ENCODE measurements at places on chromosomes 7 and 10. TPM values are rescaled to one million over a fixed set of nuclear protein-coding genes. Genes with fewer than 3 reads are reported as not detected.

The GTF2IRD1 gene
- 26.8 TPM for total RNA-seq

The FAM25C gene
- total RNA-seq = 113 TPM

The MDH2 gene
- 116 TPM for total RNA-seq

The DGKB gene
- 0.17 TPM for total RNA-seq

The EIF5AL1 gene
- total RNA-seq = 0.23 TPM

The ITPRID1 gene
- total RNA-seq = 4.6 TPM

The TMEM270 gene
- total RNA-seq = not detected

The ELN gene
- total RNA-seq = 22.0 TPM

The GLI3 gene
- total RNA-seq = 23.6 TPM

The DLX5 gene
- total RNA-seq = 35.4 TPM

The TMEM184A gene
- total RNA-seq = 101 TPM

The PROSER2 gene
- total RNA-seq = 7.0 TPM

- no peak for DNase-seq
Measured at GRCh38 chr7:41928166-41928565, 225.3 kb upstream of the INHBA start.

GRCh38 chr10:101774589-101775272 is 1.2 kb downstream of the FGF8 start:
- peak; percentile 72 for DNase-seq

DNA sequence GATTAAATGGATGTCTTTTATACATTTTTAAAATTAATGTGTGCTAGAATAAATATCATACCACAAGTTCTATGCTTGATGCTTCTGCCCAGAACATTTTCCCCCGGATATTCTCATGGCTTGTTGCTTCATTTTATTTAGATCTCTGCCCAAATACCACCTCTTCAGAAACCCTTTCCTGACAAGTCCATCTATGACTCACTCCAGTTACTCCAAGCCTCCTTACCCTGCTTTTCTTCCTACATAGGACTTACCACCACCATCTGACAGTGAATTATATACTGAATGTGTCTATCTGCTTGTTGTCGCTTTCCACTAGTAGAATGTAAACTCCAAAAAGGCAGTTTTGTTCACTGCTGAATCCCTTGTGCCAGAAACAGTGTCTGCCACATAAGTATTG is 19.1 kb upstream of the ERVW-1 start:
- no peak for DNase-seq

- DNase-seq = no peak
Measured at GRCh38 chr7:51569581-51569980, 253.0 kb upstream of the COBL start.

GRCh38 chr7:139286144-139286543 is 55.0 kb upstream of the FMC1 start:
- no peak for DNase-seq

- no peak for DNase-seq
Measured at GRCh38 chr7:117544061-117544460, 64.2 kb downstream of the CFTR start.

- DNase-seq = no peak
Measured at GRCh38 chr10:91123261-91123660, 97.2 kb upstream of the PCGF5 start.

DNA sequence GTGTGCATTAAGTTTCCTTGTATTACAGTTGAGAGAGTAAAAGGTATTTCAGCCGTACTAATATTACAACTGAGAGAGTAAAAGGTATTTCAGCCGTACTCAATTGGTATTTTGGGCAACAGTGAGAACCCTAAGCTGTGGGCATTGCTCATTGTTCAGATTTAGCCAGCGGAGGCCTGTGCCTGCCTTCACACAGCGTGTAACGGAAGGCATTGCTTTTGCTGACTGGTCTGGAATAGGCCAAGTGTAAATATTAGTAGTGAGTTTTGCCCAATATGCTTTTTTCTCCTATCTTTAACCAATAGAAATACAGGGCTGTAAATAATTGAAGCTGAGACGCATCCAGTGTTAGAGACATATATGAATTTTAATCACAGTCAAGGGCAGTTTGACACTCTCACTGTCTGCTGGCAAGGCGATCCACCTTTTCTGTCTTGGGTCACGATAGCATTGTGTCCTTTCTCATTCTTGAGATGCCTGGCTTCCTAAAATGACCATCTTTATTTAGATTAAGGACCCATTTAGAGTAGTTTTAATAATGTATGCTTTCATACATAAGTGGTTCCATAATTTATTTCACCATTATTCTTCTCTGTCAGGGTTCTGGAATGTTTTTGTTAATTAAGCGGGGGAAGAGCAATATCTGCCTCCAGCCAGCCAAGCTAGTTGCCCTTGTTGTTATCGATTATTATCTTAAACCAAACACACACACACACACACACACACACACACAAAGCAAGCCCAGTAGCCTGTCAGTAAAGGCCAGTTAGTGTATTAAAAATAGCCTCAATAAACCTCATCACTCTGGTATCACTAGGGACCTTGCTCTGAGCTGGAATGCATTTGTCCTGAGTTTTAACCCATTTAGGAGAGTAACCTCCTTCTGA is 130.7 kb downstream of the CELF2 start:
- DNase-seq = no peak

- no peak for DNase-seq
Measured at GRCh38 chr10:79162861-79163665, 94.3 kb downstream of the ZMIZ1 start.

DNA sequence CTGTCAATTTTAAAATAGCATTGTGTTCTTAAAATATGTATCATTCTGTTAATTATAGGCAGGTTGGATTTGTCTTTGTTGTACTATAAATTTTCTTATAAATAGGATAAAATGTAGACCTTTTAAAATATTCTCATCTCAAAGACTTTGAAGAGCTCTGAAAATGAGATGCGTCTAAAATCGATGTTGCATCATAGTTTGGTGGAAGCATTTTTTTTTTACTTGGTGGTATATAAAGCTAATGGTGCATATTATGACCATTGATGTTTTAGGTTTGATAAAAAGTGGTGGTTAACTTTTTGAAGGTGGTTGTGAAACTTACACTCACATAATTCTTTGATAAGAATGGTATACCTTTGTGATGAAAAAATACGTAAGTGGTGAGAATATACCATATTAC is 69.1 kb downstream of the ZNRF2 start:
- no peak for DNase-seq

- no peak for DNase-seq
Measured at GRCh38 chr10:98466861-98467505, 20.2 kb upstream of the HPS1 start.

- no peak for DNase-seq
Measured at GRCh38 chr10:116511365-116511764, 34.4 kb upstream of the PNLIP start.

- no peak for DNase-seq
Measured at GRCh38 chr10:62870866-62871265, 54.7 kb upstream of the EGR2 start.

Measured in suprapubic skin (tissue), 4 donors.